ENCODE measurements at places on chromosomes 12 and 14.

GRCh38 chr12:106248312-106248845 lies 559 bp upstream of the CKAP4 start:
- DNase-seq: no peak

DNA sequence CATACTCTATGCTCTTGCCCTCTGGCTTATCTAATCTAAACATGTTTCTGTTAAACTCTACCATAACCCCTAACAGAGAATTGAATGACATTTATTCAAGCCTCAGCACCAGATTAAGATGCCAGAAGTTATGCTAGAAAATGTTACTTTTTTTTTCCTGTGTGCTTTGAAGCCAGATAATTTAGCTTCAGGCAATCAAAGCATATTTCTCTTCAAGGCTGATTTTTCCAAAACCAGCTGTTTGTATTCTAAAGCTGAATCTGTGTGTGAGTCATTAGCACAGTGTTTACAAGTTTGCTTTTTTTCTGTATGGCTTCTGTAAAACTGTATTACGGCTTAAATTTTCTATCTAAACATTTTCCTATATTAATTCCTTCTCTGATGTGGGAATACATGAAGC lies 326.1 kb downstream of the FSCB start:
- no peak for DNase-seq

DNA sequence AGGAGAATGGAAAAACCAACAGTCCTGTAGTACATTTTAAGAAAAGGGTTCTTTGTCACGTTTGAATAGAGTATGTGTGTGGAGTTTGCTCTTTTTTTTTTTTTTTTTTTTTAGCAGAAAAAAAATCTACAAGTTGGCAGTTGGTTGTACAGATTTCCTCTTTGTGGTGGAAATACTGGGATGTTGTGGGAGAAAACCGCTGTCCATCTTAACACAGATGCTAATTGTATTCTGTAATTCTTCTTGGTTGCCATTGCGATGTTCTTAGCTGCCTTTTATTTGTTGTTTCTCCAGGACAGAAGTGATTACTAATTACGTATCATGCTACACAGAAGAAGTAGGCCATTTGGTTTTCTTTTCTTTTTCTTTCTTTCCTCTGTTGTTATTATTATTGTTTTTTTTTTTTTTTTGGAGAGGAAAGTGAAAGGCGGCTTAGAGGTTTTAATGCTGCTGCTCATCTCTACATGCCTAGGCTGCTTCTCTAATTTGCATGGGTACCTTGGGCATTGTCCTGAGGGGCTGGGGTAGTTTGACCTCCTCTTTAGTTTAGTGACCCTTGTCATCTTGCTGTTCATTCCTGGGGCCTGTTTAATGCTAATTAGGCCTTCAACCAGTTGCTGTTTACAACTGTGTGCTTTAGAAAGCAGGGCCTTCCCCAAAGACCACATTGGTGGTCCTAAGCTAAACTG lies 94.7 kb downstream of the TMTC2 start:
- DNase-seq: no peak

- DNase-seq: no peak
Observed at GRCh38 chr14:100900837-100901390, 2.6 kb downstream of the RTL1 start.

- no peak for DNase-seq
Observed at GRCh38 chr12:110856542-110856941, 9.8 kb downstream of the CCDC63 start.

DNA sequence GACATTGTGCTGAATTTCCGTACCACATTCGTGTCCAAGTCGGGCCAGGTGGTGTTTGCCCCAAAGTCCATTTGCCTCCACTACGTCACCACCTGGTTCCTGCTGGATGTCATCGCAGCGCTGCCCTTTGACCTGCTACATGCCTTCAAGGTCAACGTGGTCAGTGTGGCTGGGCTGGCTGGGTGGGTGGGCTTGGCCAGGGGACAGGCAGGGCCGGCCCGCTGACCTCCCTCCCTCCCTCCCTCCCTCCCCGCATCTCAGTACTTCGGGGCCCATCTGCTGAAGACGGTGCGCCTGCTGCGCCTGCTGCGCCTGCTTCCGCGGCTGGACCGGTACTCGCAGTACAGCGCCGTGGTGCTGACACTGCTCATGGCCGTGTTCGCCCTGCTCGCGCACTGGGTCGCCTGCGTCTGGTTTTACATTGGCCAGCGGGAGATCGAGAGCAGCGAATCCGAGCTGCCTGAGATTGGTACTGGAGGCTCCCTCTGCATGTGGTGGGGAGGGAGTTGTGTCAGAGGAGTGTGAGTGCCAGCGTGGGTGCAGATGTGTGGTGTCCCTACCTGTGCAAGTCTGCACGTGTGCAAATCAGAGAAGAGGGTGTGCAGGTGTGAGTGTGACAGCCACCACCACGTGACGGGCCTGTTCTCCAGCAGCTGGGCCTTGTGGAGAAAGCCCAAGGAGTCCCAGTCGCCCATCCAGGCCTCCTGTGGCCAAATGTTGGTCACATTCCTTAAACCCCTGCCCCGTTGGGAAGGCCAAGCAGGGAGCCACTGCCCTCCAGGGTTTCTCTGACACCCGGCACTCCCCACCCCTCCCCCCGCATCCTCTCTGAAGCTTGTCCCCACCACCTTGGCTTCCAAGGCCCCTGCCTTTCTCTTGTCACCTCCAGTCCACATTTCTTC lies 5.3 kb downstream of the KCNH3 start:
- no peak for DNase-seq

GRCh38 chr12:45634273-45634917 lies 95.1 kb upstream of the ARID2 start:
- no peak for DNase-seq

GRCh38 chr12:1564067-1564466 lies 30.3 kb downstream of the FBXL14 start:
- DNase-seq: no peak

- DNase-seq: no peak
Observed at GRCh38 chr12:132021031-132021871, 71.5 kb downstream of the EP400 start.

DNA sequence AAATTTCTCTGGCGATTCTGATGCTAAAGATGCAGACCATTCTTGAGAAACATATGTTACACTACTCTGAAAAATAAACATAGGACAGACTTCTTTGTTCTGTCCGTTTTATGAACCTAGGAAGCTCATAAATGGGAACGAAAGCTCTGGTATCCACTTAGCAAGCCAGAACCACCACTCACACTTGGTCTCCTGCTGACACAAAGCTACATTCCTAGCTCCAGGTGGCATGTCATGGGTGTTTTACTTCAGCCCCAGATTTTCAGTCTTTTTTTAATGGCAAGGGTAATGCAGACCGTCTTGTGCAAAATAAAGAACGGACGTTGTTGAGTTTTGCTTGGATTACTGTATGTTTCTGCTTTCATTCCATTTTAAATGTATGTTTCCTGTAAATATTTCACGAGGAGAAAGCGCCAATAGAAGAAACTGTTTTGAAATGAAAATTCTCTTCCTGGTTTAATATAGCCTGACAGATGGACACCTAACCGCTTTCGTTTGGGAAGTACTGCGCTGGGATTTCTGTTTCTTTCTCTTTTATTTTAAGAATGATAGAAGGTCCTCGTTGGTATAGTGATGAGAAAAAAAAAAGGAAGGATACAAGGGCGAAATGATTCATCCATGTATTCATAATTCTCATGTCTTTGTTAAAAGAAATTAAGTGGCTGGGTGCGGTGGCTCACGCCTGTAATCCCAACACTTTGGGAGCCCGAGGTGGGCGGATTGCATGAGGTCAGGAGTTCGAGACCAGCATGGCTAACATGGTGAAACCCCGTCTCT lies 871 bp upstream of the COQ5 start:
- DNase-seq: no peak

DNA sequence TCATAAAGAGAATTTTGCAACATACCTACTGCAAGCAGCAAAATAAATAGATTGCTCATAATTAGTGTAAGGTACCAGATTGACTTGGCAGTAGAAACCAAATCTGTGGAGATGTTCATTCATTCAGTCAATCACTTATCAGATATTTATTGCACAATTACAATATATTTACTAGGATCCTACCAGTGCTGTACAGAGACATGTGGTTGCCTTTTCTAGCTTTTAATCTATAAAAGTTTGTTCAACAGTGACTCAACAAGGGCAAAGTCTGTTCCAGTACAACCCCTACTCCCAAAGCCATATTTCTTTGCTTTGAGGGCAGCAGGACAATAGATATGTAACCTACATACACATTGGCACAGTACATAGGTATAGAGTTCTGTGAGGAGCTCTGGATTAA lies 27.3 kb downstream of the ABCD2 start:
- no peak for DNase-seq

DNA sequence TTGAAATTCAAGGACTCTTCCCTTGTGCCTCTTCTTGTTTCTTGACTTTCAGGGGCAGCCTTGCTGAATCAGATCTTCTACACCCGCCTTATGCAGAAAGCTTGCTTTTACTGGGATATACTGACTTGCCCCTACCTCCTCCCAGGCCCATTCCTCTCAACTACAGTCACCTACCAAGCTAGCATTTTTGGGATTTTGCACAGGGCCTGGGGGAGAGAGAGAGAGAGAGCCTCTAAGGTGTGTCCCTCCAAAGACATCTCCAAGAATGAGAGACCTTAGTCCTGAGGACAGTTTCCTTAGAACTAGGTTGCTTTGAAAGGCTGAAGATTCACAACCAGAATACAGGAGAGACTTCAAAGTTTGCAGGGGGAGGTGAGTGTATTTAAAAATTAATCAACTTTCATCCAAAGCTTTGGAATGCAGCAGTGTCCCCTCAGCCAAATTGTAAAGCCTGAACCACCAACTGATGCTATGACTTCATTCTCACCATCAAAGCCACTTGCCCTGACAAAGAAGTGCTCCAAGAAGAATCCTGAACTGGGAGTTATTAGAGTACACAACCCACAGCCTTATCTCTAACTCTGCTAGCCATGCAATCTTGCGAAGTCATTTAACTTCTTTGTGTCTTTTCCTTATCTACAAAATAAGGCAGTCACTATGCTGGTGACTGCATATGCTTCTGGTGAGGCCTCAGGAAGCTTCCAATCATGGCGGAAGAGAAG lies 96.1 kb upstream of the EGLN3 start:
- DNase-seq: no peak

DNA sequence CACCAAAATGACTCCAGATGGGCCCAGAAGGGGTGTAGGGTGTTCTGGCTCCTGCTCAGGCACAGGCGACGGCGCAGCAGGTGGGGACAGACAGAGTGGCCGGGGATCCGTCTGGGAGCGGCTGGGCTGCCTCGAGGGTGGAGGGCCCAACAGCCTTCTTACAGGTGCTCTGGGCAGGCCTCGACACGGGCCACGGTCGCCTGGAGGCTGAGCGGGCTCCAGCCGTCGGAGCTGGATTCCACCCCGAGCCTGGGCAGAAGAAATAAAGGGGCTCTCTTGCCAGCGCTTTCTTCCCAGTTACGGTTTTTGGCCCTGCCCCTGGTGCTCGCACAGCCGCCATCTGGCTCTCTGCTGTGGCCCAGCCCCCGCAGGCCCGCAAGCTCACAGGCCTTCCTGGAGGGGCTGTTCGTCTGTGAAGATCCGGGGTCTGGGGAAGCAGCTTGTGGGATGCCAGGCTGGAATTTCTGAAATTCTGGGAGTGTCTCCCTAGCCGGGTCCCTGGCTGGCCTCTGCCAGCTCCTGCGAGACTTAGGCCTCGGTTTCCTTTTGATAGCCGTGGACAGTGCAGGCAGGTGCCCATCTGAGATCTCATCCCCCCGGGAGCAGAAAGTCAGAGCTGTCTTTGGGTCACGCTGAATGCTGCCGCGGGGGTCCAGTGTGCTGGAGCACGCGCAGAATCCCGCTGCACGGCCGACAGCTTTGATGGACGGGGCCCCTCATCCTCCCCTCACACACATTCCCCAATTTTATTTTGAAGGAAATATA lies 122.7 kb downstream of the PAPOLA start:
- DNase-seq: no peak

DNA sequence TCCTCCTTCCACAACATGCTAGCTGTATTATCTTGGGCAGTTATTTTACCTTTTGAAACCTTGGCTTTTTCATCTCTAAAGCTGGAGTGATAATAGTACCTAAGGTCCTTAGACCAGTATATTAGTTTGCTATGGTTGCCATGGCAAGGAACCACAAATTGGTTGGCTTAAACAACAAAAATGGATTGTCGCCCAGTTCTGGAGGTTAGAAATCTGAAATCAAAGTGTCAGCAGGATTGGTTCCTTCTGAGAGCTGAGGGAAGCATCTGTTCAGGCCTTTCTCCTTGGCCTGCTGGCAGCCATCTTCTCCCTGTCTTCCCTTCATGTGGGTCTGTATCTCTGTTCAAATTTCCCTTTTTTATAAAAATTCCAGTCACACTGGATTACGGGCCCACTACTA lies 55.5 kb upstream of the SLC35F4 start:
- no peak for DNase-seq

DNA sequence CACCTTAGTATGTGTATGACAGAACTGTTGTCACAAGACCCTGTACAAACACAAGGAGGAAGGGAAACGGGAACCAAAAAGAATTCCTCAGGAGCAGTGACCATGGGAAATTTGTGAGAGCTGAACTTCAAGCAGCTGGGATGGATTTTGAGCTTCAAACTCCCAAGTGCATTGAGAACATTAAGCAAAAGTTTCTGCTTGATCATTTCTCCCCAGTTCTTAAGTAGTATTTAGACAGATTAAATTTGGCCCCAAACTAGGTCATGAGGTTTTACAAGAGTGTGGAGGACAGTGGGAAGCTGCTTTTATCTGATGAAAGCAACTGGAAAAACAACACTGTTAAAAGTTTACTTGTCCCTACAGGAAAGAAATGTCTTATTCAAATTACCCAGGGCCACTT lies 206.0 kb upstream of the DCN start:
- no peak for DNase-seq

DNA sequence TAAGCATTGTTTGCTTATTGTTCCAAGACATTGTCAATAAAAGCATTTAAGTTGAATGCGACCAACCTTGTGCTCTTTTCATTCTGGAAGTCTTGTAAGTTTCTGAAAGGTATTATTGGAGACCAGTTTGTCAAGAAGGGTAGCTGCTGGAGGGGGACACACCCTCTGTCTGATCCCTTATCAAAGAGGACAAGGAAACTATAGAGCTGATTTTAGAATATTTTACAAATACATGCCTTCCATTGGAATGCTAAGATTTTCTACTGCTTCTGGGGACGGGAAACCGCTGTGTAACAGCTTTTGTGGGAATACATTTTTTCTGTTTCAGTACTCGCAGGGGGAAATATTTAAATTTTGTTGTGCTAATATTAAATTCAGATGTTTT lies 3.5 kb downstream of the FOS start:
- no peak for DNase-seq

GRCh38 chr12:100796621-100797020 lies 2.0 kb downstream of the ANO4 start:
- DNase-seq: no peak
